ENCODE measurements at places on chromosomes 5 and 9.
A peak's percentile ranks its signal among the peaks of the same experiment; 100 is the strongest.

- no peak for DNase-seq
Observed at GRCh38 chr5:73642344-73642743, 16.3 kb downstream of the ARHGEF28 start.

GRCh38 chr5:137828180-137828579 lies 39.5 kb upstream of the MYOT start:
- no peak for DNase-seq

GRCh38 chr5:91983869-91984268 lies 600.8 kb upstream of the ARRDC3 start:
- no peak for DNase-seq

DNA sequence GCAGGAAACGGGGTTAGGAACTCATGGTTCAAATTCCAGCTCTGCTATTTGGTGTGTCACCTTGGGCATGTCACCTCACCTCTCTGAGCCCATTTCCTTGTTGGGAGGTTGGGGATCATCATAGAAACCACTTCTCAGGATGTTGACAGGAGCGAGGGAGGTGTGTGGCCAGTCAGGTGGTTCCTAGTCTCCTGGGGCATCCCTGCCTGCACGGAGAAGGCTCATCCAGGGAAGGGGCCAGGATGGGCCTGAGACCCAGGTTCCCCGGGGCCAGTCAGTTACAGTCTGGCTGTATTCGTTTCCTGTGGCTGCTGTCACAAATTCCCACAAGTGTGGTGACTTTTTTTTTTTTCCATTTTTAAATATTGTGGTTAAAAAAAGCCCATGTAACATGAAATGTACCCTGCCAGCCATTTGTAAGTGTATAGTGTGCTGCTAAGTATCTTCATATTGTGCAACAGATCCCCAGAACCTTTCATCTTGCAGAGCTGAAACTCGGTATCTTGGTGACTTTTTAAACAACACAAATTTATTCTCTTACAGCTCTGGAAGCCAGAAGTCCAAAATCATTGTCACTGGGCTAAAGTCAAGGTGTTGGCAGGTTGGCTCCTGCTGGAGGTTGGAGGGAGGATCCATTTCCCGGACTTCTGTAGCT lies 78.7 kb upstream of the UNC5A start:
- no peak for DNase-seq

- no peak for DNase-seq
Observed at GRCh38 chr9:130255631-130256134, 9.9 kb upstream of the HMCN2 start.

- DNase-seq = no peak
Observed at GRCh38 chr9:113503131-113503541, 39.6 kb downstream of the RGS3 start.

GRCh38 chr9:37466037-37466709 lies 923 bp upstream of the ZBTB5 start:
- no peak for DNase-seq

GRCh38 chr5:30850866-30851265 lies 342.6 kb upstream of the CDH6 start:
- no peak for DNase-seq

DNA sequence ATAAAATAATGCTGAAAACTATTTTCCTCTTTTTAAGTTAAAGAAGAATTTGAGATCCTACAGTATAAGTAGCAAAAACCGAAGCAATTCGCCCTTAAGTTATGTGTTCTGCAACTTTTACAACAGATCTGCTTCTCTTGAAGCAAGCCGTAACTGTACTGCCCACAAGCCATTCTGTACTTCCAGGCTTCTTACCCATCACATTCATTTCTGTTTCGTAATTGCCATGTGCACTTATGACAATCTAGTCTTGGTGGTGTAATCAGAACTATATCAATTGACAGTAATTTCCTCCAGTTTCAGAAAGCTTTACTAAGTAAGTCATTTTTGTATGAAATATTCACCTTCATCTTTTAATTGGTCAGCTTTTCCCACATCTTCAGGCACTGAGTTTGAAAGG lies 13.8 kb downstream of the SGTB start:
- DNase-seq = no peak

GRCh38 chr9:36423206-36423605 lies 23.1 kb upstream of the RNF38 start:
- DNase-seq = no peak

DNA sequence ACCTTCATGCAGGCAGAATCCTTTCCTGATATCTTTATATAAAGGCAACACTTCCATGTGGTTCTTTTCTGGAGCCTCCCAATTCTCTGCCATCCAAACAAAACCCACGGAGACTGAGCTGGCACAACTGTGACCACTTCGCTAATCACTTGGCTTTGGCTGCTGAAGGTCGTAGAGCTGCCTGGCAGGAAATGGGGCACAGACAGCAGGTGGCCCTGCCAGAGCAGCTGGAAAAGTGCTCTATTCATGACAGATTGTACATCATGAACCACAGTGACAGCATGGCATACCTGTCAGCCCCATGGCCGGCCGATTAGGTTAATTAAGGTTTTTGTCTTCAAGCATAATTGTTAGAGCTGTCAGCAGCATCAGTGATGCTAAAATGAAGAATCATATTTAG lies 141.9 kb upstream of the ANKRD55 start:
- no peak for DNase-seq

DNA sequence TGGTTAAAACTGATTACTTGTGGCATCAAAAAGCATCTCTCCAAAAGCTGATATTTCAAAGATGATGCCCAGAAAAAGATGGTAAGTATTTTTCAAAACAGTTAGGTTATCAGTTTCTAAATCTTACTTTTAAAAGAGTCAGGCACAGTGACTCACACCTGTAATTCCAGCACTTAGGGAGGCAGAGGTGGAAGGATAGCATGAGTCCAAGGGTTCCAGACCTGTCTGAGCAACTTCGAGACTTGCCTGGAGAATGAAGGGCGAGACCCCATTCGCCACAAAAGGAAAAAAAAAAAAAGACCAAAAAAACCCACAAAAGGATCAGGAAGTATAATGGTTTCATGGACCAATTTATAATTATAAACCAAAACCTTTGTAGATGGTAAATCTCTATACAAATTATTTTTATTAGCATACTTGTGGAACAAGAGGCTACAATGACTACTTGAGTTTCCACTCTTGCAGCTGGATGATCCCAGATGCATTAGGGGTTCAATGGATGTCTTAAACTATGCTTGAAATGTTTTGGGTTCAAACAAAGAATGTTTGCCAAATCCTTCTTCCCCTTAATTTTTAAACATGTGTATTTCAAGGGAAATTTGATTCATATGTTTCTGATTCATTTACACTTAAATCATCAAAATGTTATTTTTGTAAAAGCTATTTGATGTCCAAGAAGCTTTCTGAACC lies 96.1 kb downstream of the ADAMTSL1 start:
- no peak for DNase-seq

GRCh38 chr5:124913329-124913653 lies 166.9 kb upstream of the ZNF608 start:
- DNase-seq = no peak

- DNase-seq = no peak
Observed at GRCh38 chr9:134419000-134419683, 92.9 kb downstream of the RXRA start.

DNA sequence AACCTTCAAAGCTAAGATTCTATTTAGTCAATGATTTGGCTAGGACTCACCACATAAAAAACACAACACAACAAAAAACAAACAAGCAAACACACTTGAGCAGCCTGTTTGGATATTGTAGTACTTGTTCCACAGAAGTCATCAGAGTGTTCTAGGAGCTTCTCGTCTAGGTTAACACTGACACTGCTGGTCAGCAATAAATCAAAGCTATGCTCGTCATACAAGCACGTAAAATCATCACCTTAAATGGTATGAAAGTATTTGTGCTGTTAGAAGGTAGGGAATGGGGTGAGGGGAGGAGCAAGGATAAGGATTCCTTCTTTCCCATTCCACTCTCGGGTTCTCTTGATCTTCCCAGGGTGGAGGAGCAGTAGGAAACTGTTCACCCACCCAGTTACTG lies 88.0 kb downstream of the ARL15 start:
- DNase-seq = no peak

GRCh38 chr9:102461156-102461819 lies 533.8 kb upstream of the CYLC2 start:
- no peak for DNase-seq

DNA sequence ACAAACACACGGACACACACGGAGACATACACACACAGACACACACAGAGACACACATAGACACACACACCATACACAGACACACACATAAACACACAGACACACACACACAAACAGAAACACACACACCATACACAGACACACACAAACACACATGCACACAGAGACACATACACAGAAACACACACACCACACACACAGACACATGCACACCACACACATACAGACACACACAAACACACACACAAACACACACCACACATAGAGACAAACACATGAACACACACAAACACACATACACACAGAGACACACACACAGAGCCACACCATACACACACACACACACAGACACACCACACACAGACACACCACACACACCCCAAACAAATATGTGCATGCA lies 152.7 kb upstream of the FOXD4L5 start:
- no peak for DNase-seq

GRCh38 chr9:2127486-2127885 lies 112.3 kb downstream of the SMARCA2 start:
- DNase-seq = no peak

- no peak for DNase-seq
Observed at GRCh38 chr9:127832248-127832647, 22.2 kb downstream of the ENG start.

- DNase-seq = peak; percentile 70
Observed at GRCh38 chr5:38193015-38193581, 65.3 kb upstream of the EGFLAM start.

DNA sequence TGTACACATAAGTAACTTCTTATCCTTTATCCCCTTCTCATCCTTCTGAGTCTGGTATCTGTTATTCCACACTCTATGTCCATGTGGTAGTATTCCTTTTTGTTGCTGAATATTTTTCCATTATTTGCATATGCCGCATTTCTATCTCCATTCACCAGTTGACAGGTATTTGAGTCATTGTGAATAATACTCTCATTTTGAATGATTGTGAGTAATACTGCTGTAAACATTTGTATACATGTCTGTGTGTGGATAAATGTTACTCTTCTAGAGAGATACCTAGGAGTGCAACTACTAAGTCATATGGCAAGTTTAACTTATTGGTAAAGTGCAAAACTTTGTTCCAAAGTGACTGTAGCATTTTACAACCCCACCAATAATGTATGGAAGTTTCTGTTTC lies 15.6 kb downstream of the RIC1 start:
- no peak for DNase-seq

DNA sequence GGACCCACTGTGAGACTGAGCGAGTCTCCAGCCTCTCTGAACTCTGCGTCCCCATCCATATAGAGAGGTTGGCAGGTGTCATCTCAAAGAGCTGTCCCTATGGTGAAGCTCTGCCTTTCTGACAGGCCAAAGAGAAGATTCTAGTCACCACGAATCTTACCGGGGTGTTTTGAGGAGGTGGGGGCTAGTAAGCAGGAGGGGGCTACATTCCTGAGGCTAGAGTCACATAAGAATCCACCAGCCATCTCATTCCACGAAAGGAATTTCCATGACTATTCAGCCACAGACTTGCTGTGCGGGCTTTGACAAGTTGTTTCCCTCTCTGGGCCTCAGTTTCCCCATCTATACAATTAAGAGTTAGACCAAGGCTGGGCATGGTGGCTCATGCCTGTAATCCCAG lies 16.3 kb downstream of the PDGFRB start:
- DNase-seq = no peak

GRCh38 chr5:180643191-180643851 lies 6.1 kb downstream of the FLT4 start:
- DNase-seq = no peak

GRCh38 chr5:96065685-96066385 lies 104.2 kb upstream of the ELL2 start:
- DNase-seq = no peak

- DNase-seq = no peak
Observed at GRCh38 chr9:128242828-128243214, 33.0 kb downstream of the GOLGA2 start.

DNA sequence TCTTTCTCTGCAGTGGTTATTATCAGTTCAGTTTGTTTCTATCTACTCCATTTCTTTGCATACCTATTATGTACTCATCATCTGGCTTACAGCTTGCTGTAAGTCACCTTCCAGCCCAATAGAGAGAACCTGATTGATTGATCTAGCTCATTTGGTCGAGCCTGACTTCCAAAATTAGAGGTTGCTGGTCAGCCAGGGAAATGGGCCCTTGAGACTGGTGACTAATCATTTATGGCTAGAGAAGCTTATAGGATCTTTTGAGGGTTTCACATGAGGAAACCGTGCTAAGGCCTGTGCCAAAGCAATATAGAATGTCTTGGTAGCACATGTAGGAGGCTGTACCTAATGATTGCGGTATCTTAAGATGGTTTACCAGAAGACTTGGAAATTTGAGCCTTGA lies 5.8 kb downstream of the SREK1 start:
- DNase-seq = no peak

GRCh38 chr5:34555699-34556508 lies 100.2 kb upstream of the RAI14 start:
- no peak for DNase-seq

DNA sequence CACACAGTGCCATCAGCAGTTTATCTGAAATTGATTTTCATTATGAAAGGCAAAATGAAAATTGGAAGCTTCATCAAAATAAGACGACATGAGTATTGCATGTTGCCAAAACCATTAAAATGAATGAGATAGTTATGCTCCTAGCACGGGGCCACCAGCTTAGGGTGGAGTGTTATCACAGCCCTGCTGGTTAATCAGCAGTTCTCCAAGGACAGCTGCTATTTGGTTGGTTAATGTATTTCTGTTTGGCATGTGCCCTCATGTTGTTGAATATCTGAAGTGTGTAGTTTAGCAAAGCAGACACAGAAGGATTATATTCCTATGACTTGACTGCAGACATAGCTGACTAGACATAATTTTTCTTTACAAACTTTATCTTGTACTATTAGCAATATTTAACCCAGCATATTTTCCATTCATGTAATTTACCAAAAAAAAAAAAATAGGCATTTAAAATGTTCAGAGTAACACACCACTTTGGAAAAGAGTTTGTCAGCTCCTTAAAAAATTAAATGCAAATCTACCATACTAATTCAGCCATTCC lies 98.6 kb upstream of the PIK3R1 start:
- no peak for DNase-seq

GRCh38 chr5:36878392-36879082 lies 2.0 kb downstream of the NIPBL start:
- DNase-seq = peak; percentile 13

GRCh38 chr5:122591828-122592227 lies 183.1 kb upstream of the SNX2 start:
- DNase-seq = no peak

Measured in T1000 (cell line).